ENCODE measurements at places on chromosomes 2 and 18. TPM values are rescaled to one million over a fixed set of nuclear protein-coding genes. Genes with fewer than 3 reads are reported as not detected.

The FAM237A gene
- total RNA-seq, result not detected

- no peak overlapping the region for H3K4me3 ChIP-seq
- peaks cover 1% of the 10 kb centered on the region for H3K27me3 ChIP-seq
- H3K36me3 ChIP-seq, result no peaks in the 10 kb centered on the region
Measured at GRCh38 chr2:177772529-177772928, 300.0 kb downstream of the PDE11A start.

GRCh38 chr2:168796583-168797285 is 5.7 kb upstream of the NOSTRIN start:
- H3K4me1 ChIP-seq, result no peaks in the 10 kb centered on the region
- H3K27me3 ChIP-seq, result no peaks in the 10 kb centered on the region
- DNase-seq, result no peak

GRCh38 chr2:25712455-25712854 is 39.1 kb upstream of the DTNB start:
- peaks cover 16% of the 10 kb centered on the region for H3K27me3 ChIP-seq
- H3K36me3 ChIP-seq, result no peaks in the 10 kb centered on the region
- H3K4me1 ChIP-seq, result peaks cover 17% of the 10 kb centered on the region
- no peak for DNase-seq
- H3K4me3 ChIP-seq, result no peak overlapping the region
- no peak overlapping the region for H3K27ac ChIP-seq

DNA sequence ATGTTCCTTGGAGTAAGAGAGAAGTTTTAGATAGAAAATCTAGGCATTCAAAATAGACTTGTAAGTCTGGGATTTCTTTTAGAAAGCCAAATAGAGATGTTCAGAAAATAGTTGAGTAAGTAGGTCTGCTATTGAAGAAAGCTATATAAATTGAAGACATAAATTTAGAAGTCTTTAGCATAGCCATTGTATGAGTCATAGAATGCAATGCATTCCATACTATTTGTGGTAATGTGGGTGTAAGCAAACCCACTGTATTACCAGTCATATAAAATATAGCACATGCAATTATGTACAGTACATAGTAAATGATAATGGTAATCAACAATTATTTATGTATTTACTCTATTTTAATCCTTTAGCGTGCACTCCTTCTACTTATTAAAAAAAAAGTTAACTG is 14.1 kb downstream of the MC4R start:
- no peak for DNase-seq
- H3K36me3 ChIP-seq, result no peaks in the 10 kb centered on the region
- no peak overlapping the region for H3K27ac ChIP-seq
- no peak overlapping the region for H3K4me3 ChIP-seq
- H3K4me1 ChIP-seq, result no peaks in the 10 kb centered on the region
- no peaks in the 10 kb centered on the region for H3K27me3 ChIP-seq

DNA sequence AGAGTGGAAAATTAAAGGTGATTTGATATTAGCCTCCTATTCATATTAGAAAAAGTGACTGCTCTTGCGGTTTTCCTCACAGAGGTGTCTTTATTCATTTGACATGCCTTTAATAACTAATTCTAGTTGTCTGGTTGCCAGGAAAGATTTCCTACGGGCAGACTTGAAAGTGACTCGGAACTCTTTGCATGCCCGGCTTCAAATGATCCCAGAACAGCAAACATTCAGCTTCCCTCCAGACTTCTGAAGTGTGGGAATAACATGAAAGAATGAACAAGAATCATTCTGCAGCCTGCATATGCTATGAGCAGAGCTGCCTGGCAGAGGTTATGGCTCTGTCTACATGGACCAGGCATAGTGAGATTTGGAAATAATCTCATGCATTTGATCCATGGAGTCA is 89.6 kb upstream of the PKDCC start:
- H3K27ac ChIP-seq, result no peak overlapping the region
- peaks cover 1% of the 10 kb centered on the region for H3K27me3 ChIP-seq
- H3K4me1 ChIP-seq, result peaks cover 3% of the 10 kb centered on the region
- H3K36me3 ChIP-seq, result no peaks in the 10 kb centered on the region
- no peak for DNase-seq
- no peak overlapping the region for H3K4me3 ChIP-seq

DNA sequence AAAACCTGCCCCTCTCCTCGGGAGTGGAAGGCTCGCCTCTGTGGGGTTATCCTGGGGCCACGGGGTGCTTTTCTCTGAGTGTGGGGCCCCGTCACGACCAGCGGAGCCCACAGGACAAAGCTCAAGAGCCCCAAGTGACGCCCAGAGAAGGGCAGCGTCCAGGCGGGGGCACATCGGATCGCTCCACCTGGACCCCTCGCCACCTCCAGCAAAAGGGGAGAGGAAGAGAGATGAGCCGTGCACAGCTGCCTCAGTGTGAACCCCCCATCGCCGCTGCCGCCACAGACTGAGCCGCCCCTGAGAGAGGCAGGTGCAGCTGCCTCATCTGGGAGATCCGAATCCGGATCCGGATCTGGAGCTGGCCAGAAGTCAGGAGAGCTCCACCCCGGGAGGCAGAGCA is 282.5 kb upstream of the PXDN start:
- no peaks in the 10 kb centered on the region for H3K27me3 ChIP-seq
- no peak for DNase-seq
- no peaks in the 10 kb centered on the region for H3K4me1 ChIP-seq
- no peaks in the 10 kb centered on the region for H3K36me3 ChIP-seq
- no peak overlapping the region for H3K4me3 ChIP-seq

GRCh38 chr2:205675861-205676516 is 6.3 kb upstream of the NRP2 start:
- peaks cover 2% of the 10 kb centered on the region for H3K4me1 ChIP-seq
- H3K27me3 ChIP-seq, result peaks cover 21% of the 10 kb centered on the region
- H3K36me3 ChIP-seq, result no peaks in the 10 kb centered on the region

- H3K36me3 ChIP-seq, result no peaks in the 10 kb centered on the region
- H3K27me3 ChIP-seq, result no peaks in the 10 kb centered on the region
- no peak overlapping the region for H3K27ac ChIP-seq
- H3K4me3 ChIP-seq, result no peak overlapping the region
Measured at GRCh38 chr2:234133004-234133403, 82.5 kb downstream of the SPP2 start.
